ENCODE measurements at places on chromosomes 3 and 15.

- no peak for DNase-seq
These were observed 583.1 kb upstream of the CFAP20DC start for GRCh38 chr3:59632760-59633573.

GRCh38 chr3:43163895-43164493 lies 58.1 kb upstream of the POMGNT2 start:
- no peak for DNase-seq

DNA sequence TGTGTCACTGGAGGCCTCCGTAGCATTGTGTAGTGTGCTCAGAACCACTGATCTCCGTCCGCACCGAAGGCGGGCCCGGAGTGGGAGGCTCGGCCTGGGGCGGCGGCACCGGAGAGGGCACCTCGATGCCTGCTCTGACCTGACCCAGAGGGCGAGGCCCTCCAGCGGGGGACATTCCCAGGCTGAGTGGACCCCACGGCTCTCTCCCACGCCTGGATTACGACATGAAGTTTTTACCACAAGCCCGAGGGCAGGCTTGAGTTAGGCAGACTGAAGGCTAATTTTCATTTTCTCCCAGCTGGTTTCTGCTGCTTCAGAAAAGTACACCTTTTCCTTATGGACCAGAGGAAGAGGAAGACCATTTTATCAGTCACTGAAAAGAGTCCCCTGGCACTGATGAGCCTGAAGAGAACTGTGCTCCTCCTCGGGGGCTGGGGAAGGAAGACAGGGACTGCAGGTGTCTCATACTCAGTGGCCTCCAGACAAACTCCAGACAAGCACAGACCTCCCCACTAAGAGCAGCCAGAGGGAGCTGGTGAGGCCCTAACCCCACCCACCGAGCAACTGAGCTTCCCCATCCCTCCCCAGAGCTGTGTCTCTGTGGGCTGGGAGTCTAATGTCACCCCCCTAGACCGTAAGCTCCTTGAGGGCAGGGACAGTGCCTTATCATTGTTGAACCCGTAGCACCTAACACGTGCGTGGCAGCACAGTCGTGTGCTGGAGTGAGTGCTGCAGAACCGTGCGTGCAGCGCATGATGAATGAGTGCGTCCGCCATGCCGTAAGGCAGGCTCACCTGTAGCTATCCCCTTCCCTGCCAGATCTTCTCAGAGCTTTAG lies 74.5 kb upstream of the BLM start:
- DNase-seq = no peak

- DNase-seq = no peak
These were observed 86.0 kb upstream of the ABHD17C start for GRCh38 chr15:80609091-80609490.

DNA sequence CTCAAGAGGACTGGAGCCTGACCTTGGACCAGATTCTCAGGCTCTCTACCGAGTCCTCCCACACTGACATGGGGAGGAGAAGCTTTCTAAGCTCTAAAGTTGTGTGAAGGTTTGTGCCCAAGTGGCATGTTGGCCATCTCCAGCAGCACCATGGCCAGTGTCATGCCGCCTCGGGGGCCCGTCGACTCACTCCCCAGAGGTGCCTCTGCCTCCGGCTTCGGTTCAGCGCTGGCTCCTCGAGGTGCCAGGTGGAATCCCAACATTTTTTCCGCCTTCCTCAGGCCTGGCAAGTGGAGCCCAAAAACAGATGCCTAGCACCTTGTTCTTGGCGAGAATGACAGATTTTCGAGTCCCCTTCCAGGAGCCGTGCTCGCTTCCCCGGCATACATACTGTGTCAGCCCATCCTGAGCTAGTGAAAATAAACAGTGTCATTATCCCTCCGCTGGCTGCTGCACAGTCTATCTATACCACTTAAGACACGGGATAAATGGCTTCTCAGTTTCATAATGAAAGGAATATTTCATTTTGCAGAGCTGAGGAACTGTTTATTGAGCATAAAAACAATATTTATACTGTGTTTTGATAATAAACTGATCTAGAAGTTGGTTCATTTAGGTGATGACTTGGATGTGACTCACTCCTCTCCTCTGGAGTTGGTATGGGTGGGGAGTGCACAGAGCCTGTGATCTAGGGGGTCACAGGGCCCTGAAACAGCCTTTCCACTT lies 328.5 kb upstream of the TLE3 start:
- no peak for DNase-seq

- no peak for DNase-seq
These were observed 125.6 kb downstream of the PLCH1 start for GRCh38 chr3:155619118-155619915.

- DNase-seq = no peak
These were observed 112.2 kb upstream of the SLC4A7 start for GRCh38 chr3:27596334-27596841.

DNA sequence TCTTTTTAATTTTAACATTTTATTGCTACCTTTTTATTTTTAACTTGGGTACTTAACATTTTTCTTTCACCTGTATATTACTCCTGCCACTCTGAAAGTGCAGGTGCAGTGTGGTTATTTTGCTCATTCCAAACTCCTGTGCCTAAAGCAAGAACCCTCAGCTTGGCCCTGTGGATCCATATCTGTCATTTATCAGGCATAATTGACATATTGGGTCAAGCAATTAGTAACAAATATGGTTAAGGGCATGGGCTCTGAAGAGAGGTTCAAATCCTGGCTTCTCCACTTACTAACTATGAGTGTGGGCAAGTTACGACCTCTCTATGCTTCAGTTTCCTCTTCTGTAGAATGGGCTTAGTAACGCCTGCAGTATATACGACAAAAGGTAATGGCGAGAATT lies 9.8 kb upstream of the VPS8 start:
- no peak for DNase-seq

DNA sequence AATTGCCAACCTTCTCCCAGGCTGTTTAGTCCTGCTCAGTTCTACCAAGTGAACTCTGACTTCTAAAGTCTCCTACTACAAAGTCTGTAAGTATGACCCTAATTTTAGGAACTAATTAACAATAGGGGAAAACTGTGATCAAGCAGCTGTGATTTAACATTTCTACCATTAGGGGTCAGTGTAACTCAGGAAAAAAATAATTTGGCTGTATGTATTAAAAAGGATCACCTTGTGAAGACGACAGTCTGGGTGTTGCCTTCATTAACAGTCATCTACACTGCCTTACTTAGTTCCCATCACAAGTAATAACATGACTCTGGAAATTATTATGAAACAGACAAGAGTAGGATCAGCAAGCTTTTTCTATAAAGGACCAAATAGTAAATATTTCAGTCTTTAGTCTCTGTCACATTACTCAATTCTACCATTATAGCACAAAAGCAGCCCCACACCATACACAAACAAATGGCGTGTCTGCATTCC lies 4.2 kb upstream of the NPHP3 start:
- no peak for DNase-seq

GRCh38 chr15:72852273-72852672 lies 68.7 kb upstream of the ADPGK start:
- no peak for DNase-seq

DNA sequence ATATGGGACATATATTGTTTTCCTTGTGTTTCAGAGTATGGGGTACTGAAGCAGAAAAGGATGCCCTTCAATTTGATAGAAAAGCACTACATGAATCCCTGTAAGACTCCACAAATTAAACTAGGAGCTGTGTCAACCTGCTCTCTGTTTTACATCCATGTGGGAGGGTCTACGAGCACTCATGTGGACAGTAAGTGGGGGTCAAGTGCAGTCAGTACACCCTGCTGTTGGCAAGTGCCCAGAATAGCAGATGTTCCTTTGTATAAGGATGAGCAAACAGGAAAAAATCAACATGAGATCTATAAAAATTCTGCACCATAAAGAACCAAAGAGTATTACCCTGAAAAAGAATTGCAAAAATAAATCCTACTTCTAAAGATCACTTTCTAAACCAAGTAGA lies 659.9 kb downstream of the SI start:
- DNase-seq = no peak

DNA sequence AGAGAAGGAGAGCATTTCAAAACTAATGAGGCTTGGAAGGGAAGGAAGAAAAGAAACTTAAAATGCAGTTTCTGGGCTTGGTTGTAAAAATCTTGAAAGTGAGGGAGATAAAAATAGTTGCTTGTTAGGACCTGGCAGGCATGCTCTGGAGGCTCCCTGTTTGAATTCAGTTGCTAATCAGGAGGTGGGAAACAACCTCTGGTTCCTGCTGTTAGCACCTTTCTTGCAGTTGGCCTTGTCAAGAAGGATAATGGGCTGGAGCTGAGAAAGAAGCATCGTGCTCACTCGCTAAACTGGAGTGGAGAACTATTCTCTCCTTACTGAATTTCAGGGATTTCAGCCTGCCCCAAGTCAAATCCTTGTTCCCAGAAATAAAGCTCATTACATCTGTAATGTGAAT lies 23.4 kb downstream of the SNAPC5 start:
- DNase-seq = no peak

GRCh38 chr3:126170073-126170777 lies 10.2 kb downstream of the ALDH1L1 start:
- DNase-seq = no peak

GRCh38 chr3:187706971-187707370 lies 4.6 kb upstream of the RTP2 start:
- DNase-seq = no peak

DNA sequence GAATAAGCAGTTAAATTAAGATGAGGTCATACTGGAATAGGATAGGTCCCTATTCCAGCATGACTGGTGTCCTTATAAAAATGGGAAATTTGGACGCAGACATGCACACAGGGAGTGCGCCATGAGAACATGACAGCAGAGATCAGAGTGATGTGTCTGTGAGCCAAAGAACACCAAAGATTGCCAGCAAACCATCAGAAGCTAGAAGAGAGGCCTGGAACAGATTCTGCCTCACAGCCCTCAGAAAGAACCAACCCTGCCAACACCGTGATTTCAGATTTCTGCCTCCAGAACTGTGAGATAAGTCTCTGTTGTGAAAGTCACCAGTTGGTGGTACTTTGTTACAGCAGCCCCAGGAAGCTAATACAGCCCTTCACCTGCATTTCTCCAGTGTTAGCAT lies 34.7 kb downstream of the EPHB1 start:
- DNase-seq = no peak

DNA sequence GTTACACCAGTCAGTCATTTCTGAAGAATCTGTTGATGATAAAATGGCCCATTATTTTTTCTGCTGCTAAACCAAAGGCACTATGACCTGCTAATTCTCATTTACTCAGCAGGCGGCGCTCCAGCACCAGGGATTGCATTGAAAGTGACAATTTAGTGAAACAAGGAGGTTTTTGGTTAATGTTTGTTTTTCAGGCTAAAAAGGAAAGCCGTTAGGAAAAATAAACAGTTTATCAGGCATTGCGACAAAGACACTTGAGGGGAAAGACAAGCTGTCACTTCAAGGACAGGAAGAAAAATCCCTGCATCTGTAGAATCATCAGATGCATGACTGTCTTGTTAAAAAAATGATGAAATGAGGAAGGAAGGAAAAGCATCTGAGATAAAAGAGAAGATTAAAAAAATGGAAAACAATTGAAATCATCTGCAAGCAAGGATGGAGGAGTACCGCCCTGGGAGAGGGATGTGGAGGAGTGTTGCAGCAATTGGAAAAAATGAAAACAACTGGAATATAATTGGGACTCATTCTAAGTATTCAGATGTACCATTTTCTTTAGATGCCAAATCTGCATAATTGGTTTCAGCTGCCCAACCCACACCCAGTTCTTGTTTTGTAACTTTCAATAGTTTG lies 54.0 kb downstream of the NR1D2 start:
- no peak for DNase-seq

- DNase-seq = no peak
These were observed 78.4 kb downstream of the RFX7 start for GRCh38 chr15:56165234-56165633.

GRCh38 chr3:54564374-54564925 lies 363.4 kb downstream of the LRTM1 start:
- DNase-seq = no peak

DNA sequence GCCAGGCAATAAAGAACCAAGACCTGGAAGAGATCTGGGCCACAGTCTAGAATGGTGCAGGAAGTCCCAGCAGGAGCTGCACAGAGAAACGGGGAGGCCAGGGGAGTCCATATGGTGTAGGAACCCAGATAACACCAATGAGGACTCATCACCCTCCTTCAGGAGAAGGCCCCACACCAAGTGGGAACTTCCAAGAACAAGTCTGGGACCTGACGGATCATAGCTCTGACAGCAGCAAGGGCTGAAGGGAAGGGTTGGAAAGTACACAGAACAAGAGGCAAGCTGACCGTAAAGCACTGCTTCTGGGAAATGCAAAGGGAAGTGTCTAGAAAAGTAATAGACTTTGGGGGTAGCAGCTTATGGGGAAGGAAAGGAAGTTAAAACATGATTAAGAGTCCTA lies 34.5 kb downstream of the ANO10 start:
- no peak for DNase-seq

GRCh38 chr15:88738796-88739195 lies 64.4 kb upstream of the ACAN start:
- no peak for DNase-seq

- no peak for DNase-seq
These were observed 65.9 kb downstream of the CPN2 start for GRCh38 chr3:194285024-194285849.

GRCh38 chr3:138498991-138499390 lies 64.6 kb downstream of the ESYT3 start:
- no peak for DNase-seq

- no peak for DNase-seq
These were observed 40.0 kb upstream of the MCF2L2 start for GRCh38 chr3:183468424-183468823.

DNA sequence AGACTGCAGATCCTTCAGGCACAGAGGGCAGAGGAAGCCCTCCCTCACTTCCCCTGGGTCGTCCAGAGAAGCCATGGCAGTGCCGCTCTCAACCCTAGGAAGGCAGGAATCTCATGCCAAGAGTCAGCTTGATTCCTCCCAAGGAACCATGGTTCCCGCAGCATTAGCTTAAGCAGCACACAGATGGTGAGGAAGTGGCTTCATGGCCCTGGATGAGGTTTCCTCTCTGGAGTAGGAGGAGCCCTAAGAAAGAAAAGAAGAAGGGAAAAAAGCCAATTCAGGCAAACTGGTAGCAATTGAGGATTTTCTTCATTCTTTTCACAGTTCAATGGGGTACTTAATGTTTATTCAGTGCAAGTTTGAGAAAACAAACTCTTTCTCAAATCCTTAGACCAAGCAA lies 2.9 kb downstream of the RBSN start:
- no peak for DNase-seq
